ENCODE measurements at places on chromosomes 6 and 20. TPM values are rescaled to one million over a fixed set of nuclear protein-coding genes. Genes with fewer than 3 reads are reported as not detected.

- DNase-seq = peak; percentile 22
Measured at GRCh38 chr6:118252474-118252873, 295.6 kb upstream of the PLN start.

- peak; percentile 44 for DNase-seq
Measured at GRCh38 chr6:25124216-25124715, 154.9 kb upstream of the CARMIL1 start.

- no peak for DNase-seq
Measured at GRCh38 chr20:7843613-7844012, 96.6 kb downstream of the HAO1 start.

DNA sequence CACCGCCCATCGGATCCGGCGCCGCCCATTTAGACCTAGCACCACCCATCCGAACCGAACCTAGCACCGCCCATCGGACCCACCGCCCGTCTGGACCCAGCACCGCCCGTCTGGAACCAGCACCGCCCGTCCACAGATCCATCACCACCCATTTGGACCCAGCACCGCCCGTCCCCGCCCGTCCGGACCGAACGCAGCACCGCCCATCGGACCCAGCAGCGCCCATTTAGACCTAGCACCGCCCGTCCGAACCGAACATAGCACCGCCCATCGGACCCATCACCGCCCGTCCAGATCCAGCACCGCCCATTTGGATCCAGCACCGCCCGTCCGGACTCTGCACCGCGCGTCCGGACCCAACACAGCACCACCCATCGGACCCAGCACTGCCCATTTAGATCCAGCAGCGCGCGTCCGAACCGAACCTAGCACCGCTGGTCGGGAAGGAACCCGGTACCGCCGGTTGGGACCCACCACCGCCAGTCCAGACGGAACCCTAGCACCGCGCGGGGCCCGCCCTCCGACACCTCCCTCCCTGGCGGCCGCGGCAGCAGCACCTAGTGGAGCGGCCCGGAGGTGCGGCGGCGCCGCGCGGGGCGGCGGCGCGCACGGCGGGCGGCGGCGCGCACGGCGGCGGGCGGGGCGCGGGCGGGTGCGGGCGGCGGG lies 348 bp upstream of the AFDN start:
- DNase-seq = peak; percentile 91

DNA sequence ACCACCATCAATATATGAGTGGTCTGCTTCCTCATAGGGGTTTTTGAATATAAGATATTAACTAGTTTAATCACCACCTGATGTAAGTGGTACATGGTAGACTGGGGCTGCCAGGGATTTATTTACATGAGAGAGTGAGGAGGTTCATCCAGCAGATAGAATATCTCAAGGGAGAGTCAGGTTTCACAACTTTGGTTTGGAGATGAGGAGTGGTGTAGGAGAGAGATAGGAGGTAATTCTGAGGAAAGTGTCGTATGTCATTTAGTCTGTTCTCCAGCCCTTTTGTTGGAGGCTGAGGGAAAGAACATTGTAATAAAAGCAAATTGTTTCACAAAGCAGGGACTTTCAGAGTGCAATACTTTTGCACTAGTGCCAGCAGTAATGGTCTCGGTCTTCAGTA lies 16.8 kb downstream of the L3MBTL3 start:
- no peak for DNase-seq

- no peak for DNase-seq
Measured at GRCh38 chr20:745683-746301, 22.5 kb downstream of the SLC52A3 start.

XKR7 gene
- total RNA-seq = not detected

Data from activated CD4-positive, alpha-beta T cell treated with anti-CD3 and anti-CD28 coated beads, Interleukin-2, amount 10 ng/mL, durations not matched to agents 24 days and 14 days (primary cell).